Stimulated activated CD8-positive, alpha-beta memory T cell treated with anti-CD3 and anti-CD28 coated beads, Interleukin-2, amount 100 ng/mL, for 1 hour (primary cell): ENCODE measurements at places on chromosomes 6 and 20.

- DNase-seq, result no peak
Measured at GRCh38 chr6:4521070-4521469, 255.1 kb upstream of the CDYL start.

GRCh38 chr6:113758826-113759574 lies 98.1 kb upstream of the MARCKS start:
- DNase-seq, result no peak

GRCh38 chr20:9286501-9287461 lies 217.9 kb downstream of the PLCB4 start:
- DNase-seq, result no peak

DNA sequence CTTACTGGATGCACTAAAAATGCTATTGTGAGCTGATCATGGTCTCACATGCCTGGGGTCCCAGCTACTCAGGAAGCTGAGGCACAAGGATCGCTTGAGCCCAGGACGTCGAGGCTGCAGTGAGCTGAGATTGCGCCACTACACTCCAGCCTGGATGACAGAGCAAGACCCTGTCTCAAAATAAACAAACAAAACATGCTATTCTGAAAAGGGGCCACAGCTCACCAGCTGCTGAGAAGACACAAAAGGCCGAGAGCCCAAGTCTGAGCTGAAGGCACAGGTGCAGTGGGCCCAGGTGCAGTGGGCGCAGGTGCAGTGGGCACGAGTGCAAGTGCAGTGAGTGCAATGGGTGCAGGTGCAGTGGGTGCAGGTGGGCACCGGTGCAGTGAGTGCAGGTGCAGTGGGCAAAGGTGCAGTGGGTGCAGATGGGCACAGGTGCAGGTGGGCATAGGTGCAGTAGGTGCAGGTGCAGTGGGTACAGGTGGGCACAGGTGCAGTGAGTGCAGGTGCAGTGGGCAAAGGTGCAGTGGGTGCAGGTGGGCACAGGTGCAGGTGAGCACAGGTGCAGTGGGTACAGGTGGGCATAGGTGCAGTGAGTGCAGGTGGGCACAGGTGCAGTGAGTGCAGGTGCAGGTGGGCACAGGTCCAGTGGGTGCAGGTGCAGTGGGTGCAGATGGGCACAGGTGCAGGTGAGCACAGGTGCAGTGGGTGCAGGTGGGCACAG lies 16.0 kb downstream of the ZBTB46 start:
- no peak for DNase-seq

- DNase-seq, result no peak
Measured at GRCh38 chr20:48440916-48441315, 386.9 kb downstream of the PREX1 start.

DNA sequence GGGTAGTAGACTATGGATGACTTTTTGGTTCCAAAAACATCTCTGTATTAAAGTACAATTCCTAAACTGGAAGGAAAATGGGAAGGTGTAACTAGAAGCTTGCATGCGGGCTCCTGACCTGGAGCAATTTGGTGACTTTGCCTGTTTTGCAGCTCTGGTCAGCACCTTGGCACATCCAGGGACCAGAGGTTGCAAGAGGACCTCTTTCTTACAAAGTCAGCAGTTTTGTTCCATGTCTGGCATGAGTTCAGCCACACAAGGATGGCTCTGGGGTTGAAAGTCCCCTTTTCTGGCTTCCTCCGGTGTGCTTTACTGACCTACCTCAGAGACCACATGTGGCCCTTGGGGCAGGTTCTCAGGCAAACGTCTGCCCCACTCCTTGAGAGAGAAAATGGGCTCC lies 22.7 kb upstream of the CD93 start:
- DNase-seq, result no peak

DNA sequence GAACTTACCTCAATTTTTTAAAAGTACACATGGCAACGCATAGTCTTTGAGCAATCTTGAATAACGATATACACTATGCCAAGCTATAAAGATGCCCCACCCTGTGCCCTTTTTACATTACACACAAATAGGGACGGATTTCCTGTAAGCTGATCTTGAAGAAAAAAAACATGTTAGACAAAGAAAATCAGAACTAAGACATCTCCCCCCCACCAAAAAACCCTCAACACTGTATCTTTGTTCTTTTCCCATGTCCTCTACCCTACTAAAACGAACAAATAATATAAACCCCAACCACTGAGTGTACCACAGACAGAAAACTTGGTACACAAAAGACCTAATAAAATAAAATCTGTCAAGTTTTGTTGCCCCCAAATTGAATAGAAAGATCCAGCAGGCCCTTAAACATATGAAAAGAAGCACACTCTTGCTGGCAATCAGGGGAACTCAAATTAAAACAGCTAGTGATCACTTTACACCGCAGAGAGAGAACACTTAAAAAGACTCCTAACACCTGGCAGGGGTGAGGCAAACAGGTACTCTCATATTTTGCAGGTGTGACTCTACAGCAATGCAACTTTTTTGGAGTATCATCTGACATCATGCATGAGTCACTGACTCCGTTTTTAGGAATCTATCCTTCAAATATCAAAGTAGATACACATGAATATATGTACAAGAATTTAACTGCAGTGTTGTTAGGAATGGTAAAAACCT lies 29.6 kb downstream of the BACH2 start:
- DNase-seq, result no peak

GRCh38 chr20:32585011-32585585 lies at the start of gene NOL4L:
TSS of gene NOL4L (minus strand) at chr20:32585333. CDS start at chr20:32584890, 443 bp downstream.
- no peak for DNase-seq

DNA sequence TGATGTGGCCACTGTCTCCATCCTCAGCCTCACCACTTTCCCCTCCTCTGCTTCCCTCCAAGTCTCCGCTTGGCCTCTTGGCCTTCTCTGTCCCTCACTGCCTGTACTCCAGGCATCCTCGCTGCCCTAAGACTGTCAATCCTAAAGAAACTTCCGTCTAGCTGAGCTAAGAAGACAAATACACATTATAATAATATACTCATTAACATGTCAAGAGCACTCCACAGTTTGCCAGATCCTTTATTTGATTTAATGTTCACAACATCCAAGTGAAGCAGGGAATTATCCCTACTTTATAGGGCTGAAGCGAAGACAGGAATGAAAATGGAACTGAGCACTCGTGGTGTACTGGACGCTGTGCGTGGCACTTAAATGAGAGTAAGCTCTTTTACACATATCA lies 72.4 kb upstream of the SLC22A23 start:
- no peak for DNase-seq

- DNase-seq, result no peak
Measured at GRCh38 chr6:154161689-154162088, 122.6 kb downstream of the OPRM1 start.

DNA sequence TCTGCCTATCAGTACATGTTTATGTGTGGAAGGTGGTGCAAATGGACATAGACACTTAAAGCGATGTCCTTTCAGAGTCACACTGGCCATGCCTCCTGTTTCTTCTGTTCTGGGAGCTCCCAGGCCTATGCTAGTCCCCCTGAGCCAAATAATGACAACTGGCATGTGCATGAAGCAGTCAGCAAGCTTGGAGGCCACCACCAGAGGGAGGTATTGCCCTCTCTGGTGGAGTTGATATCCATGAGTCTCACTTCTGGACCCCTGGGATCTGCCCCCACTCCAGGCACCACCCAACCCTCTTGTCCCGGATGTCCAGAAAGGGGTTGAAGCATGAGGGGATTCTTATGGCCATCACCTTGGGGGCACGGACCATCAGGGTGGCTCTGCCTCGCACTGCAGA lies 172.2 kb downstream of the AIG1 start:
- no peak for DNase-seq

GRCh38 chr6:41371992-41372831 lies 36.8 kb downstream of the NCR2 start:
- no peak for DNase-seq

- no peak for DNase-seq
Measured at GRCh38 chr6:36954262-36954931, at the start of gene PI16. TSS of gene PI16 (plus strand) at chr6:36954738. CDS start at chr6:36954761, 23 bp downstream.

DNA sequence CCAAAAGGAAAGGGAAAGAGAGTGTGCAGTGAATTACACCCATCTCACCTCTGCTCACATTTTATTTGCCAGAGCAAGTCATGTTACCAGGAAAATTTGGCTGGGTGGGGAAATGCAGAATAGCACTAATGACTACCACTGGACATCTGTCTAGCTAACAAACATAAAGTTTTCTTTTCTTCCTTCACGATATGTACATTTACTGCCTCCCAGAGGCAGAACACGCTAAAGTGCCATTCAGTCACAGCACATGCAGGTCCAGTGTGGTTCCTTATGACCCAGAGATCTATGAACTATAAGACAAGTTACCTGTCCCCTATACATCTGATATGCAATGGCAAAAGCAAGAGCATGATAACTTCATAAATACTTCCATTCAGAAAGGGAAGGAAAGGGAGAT lies 194.1 kb downstream of the OGFRL1 start:
- no peak for DNase-seq

GRCh38 chr6:56720882-56721281 lies 78.2 kb upstream of the DST start:
- no peak for DNase-seq

- peak; percentile 14 for DNase-seq
Measured at GRCh38 chr20:62710886-62711702, 2.5 kb downstream of the NTSR1 start.

DNA sequence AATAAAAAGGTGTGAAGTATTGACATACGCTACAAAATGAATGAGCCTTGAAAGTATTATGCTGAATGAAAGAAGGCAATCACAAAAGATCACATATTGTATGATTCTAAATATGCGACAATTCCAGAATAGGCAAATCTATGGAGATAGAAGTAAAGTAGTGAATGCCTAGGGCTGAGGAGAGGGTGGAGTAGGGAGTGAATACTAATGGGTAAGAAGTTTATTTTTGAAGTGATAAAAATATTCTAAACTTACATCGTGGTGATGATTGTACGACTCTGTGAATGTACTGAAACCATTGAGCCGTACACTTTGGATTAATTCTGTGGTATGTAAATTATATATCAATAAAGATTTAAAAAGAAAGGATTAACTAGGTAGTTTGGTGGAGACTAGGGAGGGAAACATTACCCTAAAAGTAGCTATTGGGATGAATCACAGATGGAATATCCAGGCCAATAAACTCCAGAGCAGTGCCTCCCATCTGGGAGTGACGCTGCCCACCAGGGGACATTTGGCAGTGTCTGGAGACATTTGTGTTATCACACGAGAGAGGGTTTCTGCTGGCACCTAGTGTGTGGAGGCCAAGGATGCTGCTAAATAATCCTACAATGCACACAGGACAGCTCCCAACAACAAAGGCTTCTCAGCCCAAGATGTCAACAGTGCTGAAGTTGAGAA lies 214.2 kb upstream of the PCSK2 start:
- no peak for DNase-seq

DNA sequence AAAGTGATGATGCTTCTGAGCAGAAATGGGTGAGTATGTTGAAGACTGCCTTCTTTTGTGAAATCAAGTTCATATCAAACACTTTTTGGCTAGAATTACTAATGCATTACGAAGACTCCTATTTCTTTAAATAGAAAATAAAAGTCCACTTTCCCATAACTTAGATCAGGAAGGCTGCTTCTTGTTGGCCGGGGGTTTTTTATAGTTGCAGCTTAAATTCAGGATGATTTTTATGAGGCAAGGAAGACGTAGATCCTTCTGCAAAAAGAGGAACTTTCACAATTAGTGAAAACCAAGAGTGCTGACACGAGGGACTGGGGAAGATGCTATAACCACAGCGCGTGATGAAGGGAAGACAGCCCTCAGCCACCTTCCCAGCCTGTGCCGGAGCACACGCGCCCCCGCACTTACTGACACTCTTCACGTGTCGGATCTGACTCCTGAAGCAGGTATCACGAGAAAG lies 206.1 kb upstream of the PRDM1 start:
- DNase-seq, result no peak

DNA sequence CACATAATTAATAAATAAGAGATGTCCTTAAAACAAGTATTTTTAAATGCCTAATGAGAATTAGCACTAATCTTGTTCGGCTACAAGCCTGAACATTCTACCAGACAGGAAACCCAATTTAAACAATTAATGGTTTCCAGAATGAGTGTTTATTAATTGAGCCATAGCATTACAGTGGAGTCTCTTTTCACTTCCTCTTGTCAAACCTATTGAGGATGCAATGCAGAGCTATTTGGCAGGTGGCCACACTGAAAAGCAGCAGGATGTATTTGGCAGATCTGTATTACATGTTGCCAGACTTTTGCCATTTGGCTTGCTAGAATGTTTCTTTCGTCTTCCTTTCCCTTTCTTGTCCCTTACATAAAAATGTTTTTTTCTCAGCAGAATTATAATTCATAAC lies 475.2 kb upstream of the MARCKS start:
- no peak for DNase-seq

DNA sequence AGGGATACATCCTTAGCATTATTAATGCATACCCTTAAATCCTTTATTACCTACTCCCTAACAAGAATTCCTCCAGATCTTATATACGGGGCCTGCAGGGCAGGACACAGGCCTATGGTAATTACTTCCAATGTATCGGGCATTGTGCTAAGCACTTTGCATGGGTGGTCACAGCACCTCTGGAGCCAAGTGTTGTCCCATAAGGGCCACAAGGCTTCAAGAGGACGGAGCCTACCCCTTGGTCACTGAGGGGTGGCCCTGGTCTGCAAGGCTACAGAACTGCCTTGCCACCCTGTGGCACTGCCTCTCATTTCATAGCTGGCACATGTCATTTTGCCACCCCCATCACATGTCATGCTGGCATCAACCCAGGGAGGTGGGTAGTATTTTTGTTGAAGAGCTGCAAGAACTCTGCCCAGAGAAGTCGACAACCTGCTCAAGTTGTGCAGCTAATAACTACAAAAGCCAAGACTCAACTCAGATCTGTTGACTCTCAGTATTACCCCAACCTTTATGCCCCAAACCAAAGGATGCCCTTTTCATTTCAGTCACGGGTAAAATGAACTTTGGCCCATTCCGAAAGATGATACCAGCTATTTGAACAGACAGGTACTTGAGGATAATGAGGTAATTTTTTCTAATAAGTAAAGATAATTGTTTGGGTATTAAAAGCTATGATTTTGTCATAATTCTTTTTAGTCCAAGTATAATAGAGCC lies 144.1 kb upstream of the AKAP12 start:
- no peak for DNase-seq

- DNase-seq, result no peak
Measured at GRCh38 chr6:161476711-161477110, 202.8 kb upstream of the AGPAT4 start.

DNA sequence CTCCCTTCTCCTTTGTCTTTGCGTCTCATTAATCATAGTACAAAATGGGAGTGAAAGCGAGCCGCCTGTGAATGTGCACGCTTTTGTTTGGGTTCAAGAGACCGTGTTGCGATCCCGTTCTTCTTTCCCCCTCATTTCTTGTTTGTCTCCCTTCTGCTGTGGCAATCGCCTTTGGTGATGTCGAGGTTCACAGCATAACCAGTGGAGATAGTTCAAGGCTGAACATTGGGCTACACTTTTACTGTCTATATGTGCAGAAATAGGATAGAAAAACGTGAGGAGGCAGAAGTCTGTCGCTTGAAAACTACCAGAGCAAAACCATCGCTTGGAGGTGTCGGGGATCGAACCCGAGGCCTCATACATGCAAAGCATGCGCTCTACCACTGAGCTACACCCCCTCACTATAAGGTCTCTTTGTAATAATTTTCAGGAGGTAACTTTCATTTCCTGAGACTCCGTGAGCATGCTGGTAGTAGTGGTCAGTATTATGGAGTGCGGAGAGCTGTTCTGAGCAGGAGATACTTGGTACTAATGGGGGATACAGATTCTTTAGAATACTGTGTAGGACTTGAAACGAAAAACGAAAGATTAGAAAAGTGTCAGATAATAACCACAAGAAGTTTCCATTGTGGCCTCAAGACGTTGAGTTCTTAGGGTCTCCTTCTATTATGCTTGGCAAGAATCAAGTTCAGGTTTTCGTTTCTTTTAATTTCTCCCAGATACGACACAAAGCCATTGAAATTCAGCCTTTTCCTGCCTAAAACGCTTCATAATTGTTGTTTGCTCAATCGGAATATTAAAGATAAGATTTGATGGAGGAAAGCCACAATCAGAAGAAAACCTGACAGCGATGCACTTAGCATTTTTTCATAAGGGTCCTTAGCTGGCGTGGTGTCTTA lies 106.6 kb downstream of the TRIM27 start:
- DNase-seq, result no peak
